ENCODE measurements at places on chromosomes 6 and 20.

GRCh38 chr6:84854811-84855400 is 90.5 kb upstream of the TBX18 start:
- DNase-seq: no peak

- peak; percentile 84 for DNase-seq
These were observed 1.6 kb upstream of the ATXN1 start for GRCh38 chr6:16762550-16763477.

- no peak for DNase-seq
These were observed 110.1 kb downstream of the KIF13A start for GRCh38 chr6:17877196-17877894.

- no peak for DNase-seq
These were observed 492.4 kb downstream of the RFPL4B start for GRCh38 chr6:112839525-112839961.

All from hematopoietic multipotent progenitor cell treated with erythropoietin and hydrocortisone succinate and interleukin-3 and kit ligand, for 4 days (in vitro differentiated cells).